ENCODE measurements at places on chromosomes 3 and 15. TPM values are rescaled to one million over a fixed set of nuclear protein-coding genes. Genes with fewer than 3 reads are reported as not detected.

ANKRD63 gene
- total RNA-seq: not detected

PLA2G4D gene
- not detected for total RNA-seq

PRRT3 gene
- total RNA-seq: 3.6 TPM

CILP gene
- 0.12 TPM for total RNA-seq

ABI3BP gene
- total RNA-seq: 7.3 TPM

NMNAT3 gene
- total RNA-seq: 0.68 TPM

HDC gene
- total RNA-seq: not detected

DNA sequence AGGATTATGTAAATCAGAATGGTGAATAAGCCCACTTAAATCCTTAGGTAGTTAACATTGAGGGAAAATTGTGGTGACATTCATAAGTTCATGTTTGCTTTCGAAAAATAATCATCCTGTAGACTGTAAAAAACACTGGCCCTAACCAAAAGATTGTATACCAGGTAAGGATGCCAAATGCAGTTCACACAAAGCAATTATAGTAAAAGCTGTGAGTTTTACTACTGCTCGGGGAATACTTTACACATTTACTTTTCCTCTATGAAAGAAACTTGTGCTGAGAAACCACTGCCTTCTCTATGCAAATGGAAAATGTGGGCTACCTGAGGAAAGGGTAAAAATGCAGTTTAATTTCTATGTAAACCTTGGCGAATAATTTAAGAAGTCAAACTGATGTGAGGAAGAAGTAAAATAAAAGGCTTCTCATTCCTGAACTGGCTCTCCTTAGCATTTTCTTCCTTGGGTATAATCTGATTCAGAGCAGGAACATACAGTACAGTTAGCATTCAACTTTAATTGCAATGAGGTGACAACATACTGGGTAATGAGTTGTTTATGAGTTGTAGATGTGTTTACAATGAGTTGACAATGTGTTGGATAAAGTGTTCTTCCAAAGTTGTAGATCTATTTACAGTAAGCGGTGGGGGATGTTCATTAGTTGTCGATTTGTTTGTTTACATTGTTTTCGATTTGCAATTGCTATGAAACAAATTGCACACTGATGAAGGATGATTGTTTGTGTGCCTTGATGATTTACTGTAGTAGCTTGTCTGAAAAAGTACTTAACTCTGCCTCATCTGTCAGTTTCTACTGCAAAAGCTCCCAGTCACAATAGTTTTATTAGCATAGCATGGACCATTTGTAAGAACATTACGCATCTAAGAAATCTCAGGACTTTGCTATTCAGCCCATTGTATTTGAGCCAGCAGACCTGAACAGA lies 453.0 kb upstream of the DPH6 start:
- no peak for DNase-seq

GRCh38 chr15:69636169-69636915 lies 183.7 kb downstream of the RPLP1 start:
- no peak for DNase-seq

DNA sequence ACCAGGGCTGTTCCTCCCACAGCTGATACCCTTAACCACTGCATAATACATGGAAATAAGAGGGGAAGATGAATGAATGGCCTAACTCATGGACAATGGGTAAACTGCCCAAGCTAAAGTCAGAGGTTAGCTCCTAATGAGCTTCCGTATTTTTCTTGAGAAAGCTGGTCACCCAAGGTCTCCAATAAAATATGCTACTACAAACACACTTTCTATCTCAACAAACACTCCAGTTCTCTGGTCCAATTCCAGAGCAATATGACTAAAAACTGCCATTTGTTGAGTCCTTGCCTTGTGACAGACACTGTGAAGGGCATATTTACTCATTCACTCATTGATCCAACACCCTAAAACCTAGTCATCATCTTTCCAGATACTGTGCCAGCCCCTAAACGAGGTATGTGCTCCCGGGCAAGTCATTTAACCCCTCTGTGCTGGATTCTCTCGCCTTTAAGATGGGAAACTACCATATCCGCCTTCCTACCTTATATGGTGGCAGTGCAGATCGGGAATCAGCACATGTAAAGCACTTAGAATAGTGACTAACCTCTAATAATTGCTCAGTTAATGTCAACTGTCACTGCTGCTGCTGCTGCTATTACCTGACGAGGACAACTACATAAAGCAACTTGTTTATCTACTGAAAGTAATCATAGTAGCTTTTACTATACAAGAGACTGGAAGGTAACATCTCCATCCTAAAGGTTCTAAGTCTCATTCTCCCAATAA lies 89.1 kb downstream of the XXYLT1 start:
- DNase-seq: no peak

- DNase-seq: no peak
Measured at GRCh38 chr15:74170071-74170844, 3.3 kb upstream of the ISLR start.

- DNase-seq: no peak
Measured at GRCh38 chr3:138472141-138472825, 37.9 kb downstream of the ESYT3 start.

GRCh38 chr15:65757256-65757655 lies 34.8 kb downstream of the DENND4A start:
- no peak for DNase-seq

GRCh38 chr3:50994537-50994936 lies 319.8 kb downstream of the DOCK3 start:
- DNase-seq: no peak

GRCh38 chr3:185595526-185595925 lies 9.4 kb downstream of the SENP2 start:
- DNase-seq: no peak

GRCh38 chr3:171489348-171489747 lies 29.1 kb upstream of the TNIK start:
- DNase-seq: no peak

- no peak for DNase-seq
Measured at GRCh38 chr15:55824857-55825613, 82.1 kb upstream of the PRTG start.

DNA sequence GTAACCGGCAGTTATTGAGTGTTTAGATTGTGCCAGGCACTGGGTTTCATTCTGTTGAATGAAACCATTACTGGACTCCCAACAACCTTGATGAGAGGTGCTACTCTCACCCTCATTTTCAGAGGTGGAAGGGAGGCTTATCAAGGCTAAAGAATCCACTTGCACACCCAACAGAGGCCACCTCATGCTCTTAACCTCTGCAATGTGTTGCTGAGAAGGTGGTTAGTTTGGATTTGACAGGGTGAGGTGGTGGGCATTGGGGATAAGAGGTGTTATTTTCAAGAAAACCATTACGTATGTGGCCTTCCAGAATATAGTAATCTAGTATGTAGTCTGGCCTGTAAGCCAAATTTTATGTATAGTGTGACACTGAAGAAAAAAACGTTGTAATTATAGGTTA lies 73.1 kb downstream of the FHIT start:
- DNase-seq: no peak

GRCh38 chr15:88797663-88798339 lies 5.4 kb upstream of the ACAN start:
- DNase-seq: no peak

All from glomerular endothelial cell (primary cell).